Islet precursor cell (in vitro differentiated cells): ENCODE measurements at places on chromosomes 2 and 18.

DNA sequence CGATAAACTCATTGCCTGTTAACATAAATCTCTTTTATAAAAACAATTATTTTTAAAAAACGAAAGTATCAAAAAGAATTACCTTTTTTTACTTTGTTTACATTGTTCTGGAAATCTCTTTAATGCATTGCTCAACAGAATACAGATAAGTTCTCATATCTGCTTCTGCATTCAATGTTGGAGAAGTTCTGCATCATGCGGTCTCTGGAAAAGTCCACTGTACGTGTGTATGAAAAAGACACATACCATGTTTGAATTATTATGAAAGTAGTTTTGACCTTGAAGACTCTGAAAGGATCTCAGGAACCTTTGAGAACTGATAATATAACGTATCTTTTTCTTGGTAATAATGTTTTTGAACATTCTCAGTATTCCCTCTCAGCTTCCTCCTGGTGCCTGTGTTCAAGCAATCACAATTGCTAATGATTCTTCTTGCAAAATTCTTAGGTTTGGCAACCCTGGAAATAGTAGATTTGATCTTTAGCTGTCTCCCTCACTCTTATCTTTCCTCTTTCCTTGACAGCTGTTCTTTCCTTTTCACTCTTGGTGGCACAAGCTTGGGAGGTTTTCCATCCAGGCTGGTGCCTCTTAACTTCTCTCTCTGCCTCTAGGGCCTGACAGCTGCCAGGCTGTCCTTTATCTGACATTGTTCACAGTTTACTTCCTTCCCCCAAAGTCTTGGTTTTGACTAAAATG, 12.4 kb upstream of the IL1R1 start:
- DNase-seq = no peak

DNA sequence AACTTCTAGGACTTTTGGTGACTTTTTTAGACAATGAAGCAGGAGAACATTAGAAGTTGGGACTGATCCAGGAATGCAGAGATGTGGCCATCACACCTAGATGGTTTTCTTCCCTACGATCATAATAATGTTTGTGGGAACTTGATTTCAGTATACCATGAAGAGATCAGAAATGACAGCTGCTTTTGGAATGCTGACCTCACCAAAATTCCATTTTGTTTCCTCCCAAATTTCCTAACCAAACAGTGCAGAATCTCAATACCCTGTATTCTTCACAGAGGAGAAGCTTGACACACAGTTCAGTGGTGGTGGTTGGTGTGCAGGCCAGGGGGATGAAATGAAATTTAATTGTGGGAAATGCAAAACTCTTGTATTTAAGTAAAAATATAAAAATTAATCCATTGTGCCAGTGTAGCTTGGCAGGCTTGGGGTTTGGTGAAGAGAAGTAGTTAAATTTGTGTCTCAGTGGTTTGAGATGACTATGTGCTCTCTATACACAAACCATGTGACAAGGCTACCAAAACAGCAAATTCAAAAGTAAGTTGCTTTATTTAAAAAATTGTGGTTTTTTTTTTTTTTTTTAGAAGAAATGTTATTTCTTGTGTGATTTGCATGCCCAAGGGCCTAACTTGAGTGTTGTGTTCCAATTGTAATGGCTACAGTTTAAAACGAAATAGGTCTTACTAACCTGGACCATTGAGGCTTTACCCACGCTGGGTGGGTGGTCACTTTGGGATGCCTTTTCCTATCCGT, 252.4 kb downstream of the LPIN1 start:
- DNase-seq = no peak

GRCh38 chr2:222942561-222942960, 81.7 kb downstream of the ACSL3 start:
- no peak for DNase-seq

DNA sequence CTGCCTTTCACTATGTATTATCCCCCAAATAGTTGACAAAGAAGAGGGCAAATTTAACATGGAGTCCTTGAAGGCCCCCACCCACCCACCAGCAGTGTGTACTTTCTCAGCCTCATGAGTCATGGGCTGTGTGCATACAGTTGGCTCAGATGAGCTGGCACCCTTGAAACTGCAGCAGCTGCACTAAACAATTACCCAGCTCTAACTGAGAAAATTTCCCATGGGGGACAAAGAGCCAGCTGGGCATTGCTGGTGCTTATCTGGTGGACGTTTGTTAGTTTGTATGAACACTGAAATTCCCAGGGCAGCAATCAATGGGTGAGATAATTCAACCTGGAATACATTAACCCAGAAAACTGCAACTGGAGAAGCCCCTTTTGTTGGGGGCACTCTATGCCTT, 131.7 kb downstream of the GCA start:
- no peak for DNase-seq
